Astrocyte (in vitro differentiated cells and primary cell): ENCODE measurements at places on chromosomes 4 and X. TPM values are rescaled to one million over a fixed set of nuclear protein-coding genes. Genes with fewer than 3 reads are reported as not detected.

TCEAL6 gene
- total RNA-seq = not detected in 2 replicates

DNA sequence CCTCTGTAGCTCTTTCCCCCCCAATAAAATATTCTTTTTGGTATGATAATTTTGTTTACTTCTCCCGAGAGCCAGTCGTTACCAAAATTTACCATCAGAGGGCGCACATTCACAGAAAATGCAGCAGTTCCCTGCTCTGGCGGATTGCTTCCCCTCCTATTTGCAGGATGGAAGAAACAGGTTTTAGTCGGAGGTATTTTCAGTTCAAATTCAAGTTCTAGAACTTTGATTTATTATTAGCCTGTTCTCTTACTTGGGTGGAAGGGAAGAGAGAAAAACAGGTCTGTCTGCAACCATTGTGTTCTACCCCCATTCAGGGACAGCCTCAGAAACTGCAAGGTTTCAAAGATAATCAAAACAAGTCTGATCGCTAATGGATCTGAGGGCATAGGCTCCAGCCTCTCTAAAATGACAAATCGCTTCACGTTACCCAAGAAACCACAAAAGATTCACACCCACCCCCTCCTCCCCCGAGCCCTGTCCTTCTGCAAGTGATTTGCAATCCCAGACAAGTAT is 263.8 kb upstream of the RPS6KA3 start:
- DNase-seq = no peak

LEF1 gene
- 16.6 and 23.6 TPM in 2 replicates for total RNA-seq

PAGE5 gene
- not detected in 2 replicates for total RNA-seq

GRCh38 chr4:128803783-128804182 is 5.7 kb upstream of the JADE1 start:
- no peak for DNase-seq

LIMCH1 gene
- total RNA-seq = 3.2 and 7.1 TPM in 2 replicates

ZNF827 gene
- 35.7 and 39.7 TPM in 2 replicates for total RNA-seq
